ENCODE measurements at places on chromosomes 6 and 20.

GRCh38 chr6:76876922-76877553 is 586.3 kb downstream of the HTR1B start:
- peak; percentile 29 for DNase-seq

GRCh38 chr6:158561938-158562337 is 2.0 kb downstream of the TMEM181 start:
- no peak for DNase-seq

- DNase-seq, result no peak
These were observed 40.3 kb downstream of the BCL2L1 start for GRCh38 chr20:31682352-31682751.

- DNase-seq, result no peak
These were observed 19.5 kb downstream of the CDH4 start for GRCh38 chr20:61271312-61272231.

DNA sequence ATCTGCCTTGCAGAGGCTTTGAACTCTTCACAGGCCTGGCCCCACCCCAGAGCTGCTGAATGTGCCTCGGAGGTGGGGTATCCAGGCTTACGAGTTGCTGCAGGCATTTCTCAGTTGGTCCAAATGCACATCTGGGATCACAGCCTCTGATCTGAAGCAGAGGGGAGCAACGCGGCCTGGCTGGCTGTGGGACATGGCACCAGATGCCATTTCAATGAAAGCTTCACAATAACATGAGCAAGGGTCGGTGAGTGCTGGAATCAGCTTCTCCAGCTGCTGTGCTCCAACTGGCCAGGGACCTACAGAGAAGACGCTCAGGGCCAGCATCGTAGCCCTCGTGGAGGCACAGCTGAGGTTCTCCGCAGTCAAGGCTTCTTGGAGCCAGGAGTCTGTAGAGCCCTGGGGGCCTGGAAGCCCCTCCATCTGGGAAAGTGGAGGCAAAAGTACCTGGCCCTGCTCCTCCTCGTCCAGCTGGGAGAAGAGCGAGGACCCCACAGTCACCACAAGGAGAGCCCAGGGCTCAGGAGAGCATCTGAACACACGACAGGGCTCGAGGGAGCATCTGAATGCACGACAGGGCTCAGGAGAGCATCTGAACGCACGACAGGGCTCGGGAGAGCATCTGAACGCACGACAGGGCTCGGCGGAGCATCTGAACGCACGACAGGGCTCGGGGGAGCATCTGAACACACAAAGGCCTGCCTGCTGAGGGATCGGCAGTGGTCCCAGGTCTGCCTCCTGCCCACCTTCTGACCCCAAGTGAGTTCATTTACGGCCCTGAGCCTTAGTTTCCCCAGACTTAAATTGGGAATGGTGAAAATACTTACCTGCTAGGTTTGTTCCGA is 165.2 kb downstream of the DLL1 start:
- DNase-seq, result no peak

DNA sequence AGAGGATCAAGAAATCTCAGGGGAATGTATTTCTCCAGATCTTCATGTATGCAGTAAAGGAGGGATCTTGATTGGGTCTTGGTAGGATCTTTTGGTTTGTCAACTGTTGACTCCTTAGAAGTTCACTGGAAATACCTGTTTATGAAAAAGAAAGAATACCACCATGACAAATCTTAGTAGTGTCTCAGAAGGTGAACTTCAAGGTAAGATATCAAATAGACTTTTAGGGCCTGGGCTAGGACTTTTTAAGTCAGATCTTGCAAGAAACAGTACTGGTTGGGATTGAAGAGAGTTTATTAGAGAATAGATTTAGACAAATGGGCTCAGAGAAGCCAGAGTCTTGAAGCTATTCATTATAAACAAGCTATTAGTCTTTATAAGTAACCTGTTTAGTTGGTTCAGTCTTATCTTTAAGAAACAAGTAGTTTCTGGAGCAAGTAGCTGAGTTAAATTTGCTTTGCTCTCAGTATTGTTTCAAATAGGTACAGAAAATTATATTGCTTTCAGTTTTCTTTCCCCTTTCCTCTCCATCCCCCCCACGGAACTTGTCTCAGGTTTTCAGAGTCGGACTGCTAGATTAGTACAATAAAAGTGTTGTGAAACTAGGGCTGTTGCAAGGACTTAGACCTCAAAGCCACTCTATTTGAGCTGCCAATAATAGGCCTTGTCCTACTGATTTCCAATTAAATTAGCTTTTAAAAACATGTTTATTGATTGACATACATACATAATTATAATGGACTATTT is 529.1 kb upstream of the CITED2 start:
- no peak for DNase-seq

DNA sequence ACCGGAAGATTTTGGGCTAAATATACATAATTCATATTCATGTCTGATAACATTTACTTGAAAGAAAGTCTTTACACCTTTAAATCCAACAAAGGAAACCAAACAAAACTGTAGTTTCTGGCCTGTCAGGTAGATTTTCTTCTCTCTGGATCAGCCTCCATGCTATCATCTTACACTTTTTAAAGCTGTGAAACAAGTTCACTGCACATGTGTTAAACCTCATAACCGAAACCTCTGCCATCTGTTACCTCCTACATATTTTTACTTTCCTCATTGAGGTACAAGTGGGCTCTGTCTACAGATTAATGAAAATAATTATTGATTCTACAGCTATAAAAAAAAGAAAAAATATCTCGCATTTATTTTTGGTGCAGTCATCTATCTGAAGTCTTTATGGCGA is 149.9 kb downstream of the RALGAPA2 start:
- peak; percentile 10 for DNase-seq

- DNase-seq, result peak; percentile 89
These were observed 52.6 kb upstream of the NFATC2 start for GRCh38 chr20:51595058-51595532.

GRCh38 chr6:3585320-3585935 is 128.6 kb upstream of the SLC22A23 start:
- DNase-seq, result no peak

DNA sequence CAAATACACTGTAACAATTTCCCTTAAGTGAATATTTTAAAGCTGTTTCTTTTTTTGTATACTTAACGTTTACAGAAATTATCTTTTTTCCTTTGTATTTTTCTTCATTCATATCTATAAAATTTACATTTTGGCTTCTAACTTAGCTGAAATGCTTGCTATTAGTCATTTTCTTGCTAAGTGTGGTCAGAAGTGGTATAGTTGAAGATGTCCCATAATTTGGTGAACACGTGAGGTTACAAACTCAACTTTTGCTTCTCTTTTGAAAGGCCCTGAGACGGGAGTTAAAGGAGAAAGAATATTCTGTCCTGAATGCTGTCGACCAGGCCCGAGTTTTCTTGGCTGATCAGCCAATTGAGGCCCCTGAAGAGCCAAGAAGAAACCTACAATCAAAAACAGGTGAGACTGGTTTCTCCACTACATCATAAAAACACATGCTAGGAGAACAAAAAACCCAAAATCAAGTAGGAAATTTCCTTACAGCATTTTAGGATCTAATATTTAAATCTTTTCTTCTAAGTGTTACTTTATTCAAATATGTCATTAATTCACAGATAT is 445.0 kb downstream of the UTRN start:
- DNase-seq, result no peak

GRCh38 chr20:54345821-54346220 is 129.6 kb upstream of the DOK5 start:
- DNase-seq, result no peak

GRCh38 chr20:41047975-41048305 is 19.3 kb downstream of the TOP1 start:
- no peak for DNase-seq

Data from SJCRH30 (cell line).